ENCODE measurements at places on chromosomes 7 and 10. TPM values are rescaled to one million over a fixed set of nuclear protein-coding genes. Genes with fewer than 3 reads are reported as not detected.

C10orf53 gene
- not detected for total RNA-seq

ETV1 gene
- total RNA-seq: 5.9 TPM

SLC16A9 gene
- 0.54 TPM for total RNA-seq

- no peak for DNase-seq
Observed at GRCh38 chr7:14125998-14126397, 136.5 kb upstream of the ETV1 start.

GRCh38 chr10:71359364-71360046 is 37.2 kb upstream of the CDH23 start:
- no peak for DNase-seq

DNA sequence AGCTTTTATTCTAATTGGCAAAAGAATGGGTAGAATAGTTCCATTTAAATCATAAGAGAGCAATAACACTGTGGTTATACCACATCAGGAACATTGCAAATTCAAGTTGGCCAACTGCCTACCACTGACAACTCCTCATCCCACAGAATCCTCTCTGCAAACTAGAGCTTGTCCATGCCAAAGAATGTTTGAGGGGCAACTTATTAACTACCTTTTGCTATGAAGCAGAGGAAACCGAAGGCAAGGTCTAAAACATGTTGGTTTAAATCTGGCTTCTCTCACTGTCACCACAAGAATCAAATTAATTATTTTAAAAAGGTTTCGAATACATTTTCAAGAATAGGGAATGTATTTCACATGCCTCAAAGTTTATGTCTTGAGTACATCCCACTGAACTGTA is 36.0 kb downstream of the RHOBTB1 start:
- no peak for DNase-seq

Measured in MCF 10A (cell line).